ENCODE measurements at places on chromosomes 1 and 21.

- no peak for DNase-seq
Observed at GRCh38 chr1:94071976-94072375, 49.0 kb downstream of the ABCA4 start.

GRCh38 chr1:212600980-212601379, 7.6 kb upstream of the ATF3 start:
- DNase-seq = no peak

DNA sequence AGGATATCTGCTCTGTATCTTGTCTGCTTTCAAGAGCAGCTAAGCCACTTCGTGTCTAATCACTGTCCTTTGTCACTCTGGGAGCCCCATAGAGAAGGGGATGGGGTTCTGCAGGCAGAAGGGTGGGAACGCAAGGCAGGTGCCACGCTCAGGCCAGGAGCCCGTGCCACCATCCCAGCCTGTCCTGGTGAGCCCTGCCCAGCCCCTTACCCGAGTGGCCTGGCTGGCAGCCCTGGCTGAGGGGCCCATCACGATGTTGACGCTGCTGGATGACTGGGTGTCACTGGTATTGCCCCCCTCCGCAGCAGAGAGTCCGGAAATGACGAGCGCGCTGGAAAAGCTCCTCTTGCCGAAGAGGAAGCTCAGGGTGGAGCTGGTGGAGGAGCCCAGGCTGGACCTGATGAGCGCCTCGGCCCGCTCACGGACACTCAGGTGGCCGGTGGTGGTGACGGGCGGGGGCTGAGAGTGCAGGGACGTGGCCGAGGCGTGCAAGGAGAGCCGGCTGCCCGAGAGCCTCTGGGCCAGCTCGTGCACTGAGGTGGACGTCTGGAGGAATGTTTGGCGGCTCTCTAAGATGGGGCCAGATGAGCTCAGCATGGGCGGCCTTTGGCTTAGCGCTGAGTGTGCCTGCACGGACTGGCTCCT, 35.6 kb downstream of the NTPCR start:
- DNase-seq = no peak

DNA sequence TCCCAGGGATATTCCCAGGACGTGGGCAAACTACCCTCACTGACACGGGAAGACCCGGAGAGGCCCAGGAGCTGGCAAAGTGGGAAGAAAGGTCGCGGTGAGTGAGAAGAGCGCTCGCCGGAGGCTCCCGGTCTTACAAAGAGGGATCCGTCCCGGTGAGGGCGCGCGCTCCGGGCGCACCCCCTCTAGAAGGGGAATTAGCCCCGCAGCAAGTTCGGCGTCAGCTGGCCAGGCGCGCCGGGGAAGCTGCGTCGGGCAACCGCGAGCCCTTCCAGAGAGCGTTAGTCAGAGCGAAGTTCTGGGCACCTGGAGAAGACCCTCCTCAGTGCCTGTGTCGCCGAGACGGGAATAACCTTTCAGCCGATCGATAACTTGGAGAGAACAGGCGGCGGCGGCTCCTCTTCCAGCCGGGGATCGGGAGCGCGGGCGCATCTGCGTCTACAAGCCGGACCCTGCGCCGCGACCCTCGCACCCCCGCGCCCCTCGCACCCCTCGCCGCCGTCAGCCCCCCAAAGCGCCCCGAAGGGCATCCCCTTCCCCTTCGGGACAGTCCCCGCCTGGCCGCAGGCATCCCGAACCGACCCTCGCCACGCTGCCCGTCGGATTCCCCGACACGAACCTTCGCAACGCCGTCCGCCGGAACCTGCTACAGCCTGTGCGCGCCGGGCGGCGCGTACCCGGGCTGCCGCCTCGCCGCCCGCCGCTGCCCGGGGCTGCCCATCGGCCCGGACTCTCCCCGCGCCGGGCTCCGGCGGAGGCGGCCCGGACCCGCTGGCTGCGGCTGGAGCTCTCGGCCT, 485 bp downstream of the SIPA1L2 start:
- no peak for DNase-seq

DNA sequence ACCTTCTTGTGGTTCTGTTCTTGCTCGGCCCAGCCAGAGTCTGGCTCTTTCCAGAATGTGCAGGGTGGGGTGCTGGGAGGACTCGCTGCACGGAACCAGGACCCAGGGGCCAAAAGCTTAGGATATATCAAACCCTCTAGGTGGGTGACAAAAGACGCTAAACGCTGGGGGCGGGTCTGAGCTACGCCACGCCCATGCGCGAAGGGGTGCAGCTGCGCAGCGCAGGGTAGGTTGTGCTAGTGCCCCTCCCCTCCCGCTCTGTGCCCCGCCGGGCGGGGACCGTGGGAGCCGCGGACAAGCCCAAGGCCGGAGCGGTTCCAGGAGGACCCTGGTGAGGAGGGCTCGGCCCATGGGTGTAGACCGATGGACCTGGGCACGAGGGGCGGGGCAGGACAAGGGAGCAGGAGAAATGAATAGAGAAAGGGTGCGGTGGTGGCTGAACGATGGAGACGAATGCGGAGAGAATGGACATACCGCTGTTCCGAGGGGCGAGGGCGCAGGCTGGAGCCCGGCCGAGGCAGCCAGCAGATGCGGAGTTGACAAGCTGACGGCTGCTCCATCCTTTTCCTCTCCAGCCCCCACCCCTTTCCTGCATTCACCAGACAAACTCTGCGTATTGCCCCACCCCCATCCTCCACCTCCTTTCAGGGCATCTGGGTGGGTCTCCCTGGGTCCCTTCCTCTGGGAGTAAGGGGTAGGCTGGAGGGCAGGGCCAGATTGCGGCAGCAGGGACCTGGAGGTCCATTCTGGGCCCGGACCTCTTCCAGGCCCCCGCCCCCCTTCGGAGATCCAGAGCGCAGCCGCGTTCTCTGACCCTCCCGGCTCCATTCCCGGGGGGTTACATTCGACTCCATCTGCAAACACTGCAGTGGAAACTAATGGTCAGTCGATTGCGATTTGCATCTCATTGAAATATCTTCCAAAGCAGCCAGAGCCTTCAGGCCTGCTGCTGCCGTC, at the start of gene RUSC1:
Gene RUSC1 (plus strand): TSS at position 234 of the 957 bp plus-strand sequence. CDS start 880 bp downstream, outside the sequence.
- peak; percentile 55 for DNase-seq

- no peak for DNase-seq
Observed at GRCh38 chr1:167750641-167751040, 28.9 kb downstream of the MPZL1 start.
